Stimulated activated CD8-positive, alpha-beta memory T cell treated with anti-CD3 and anti-CD28 coated beads, Interleukin-15, amount 100 ng/mL, for 24 hours (primary cell): ENCODE measurements at places on chromosomes 7 and 10.

GRCh38 chr10:87913156-87913921, 49.9 kb downstream of the PTEN start:
- DNase-seq, result no peak

DNA sequence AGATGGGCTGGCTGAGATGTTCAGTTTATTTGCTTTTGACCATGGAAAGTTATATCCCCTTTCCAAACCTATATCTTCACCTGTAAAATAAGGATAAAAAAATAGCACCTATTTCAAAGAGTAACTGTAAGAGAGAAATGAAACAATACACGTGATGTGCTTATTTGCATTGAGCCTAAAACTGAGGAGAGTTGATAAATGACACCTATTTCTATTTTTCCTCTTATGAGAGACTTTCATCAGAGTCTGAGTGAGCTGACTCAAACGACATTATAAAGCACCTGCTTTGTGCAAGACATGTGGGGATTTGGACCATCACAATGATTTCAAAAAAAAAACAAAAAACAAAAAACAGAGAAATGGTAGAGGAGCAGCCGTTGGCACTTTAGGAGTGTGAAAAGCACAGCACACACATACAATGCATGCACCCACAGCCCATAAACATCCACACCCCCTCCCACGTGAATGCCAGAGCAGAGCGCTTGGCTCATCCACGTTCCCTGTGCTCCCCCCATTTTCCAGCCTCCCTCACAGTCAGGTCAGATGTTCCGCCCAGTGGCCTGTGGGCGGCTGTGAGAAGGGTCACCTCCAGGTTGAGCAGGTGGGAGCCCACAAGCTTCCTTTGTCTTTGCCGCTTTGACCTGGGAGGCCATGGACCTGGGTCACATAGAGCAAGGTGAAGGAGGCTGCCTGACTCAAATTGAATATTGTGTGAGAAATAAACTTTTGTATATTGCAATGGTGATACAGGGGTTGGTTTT, 253.2 kb upstream of the ZNF32 start:
- DNase-seq, result no peak

DNA sequence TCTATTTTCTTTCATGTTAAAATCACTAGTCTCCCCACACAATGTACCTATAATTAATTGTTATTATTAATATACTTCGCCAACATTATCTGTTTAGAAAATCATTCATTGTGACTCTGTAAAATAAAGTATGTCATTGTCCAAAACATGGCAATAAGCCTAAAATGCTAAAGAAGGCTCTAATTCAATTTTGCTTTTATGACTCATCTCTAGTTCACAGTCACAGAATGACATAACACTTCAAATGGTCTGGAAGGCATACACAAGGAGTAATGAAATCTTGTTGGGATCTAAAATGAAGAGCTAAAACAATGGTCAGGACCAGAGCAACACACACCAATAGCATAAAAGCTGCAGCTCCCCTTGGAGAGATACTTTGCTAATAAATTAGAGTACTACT, 505.8 kb downstream of the GPAM start:
- DNase-seq, result no peak

GRCh38 chr10:29517352-29517923, 117.3 kb downstream of the SVIL start:
- DNase-seq, result no peak

GRCh38 chr7:140581411-140581810, 59.2 kb downstream of the DENND2A start:
- DNase-seq, result no peak

GRCh38 chr10:37632641-37633040, 224.8 kb downstream of the ZNF248 start:
- DNase-seq, result no peak

- DNase-seq, result no peak
Observed at GRCh38 chr10:128422190-128422589, 296.0 kb upstream of the MKI67 start.

- no peak for DNase-seq
Observed at GRCh38 chr10:90930070-90930837, 9.4 kb upstream of the ANKRD1 start.

- no peak for DNase-seq
Observed at GRCh38 chr10:51204701-51205100, 130.4 kb downstream of the PRKG1 start.

- DNase-seq, result no peak
Observed at GRCh38 chr10:75663947-75664664, 232.7 kb downstream of the LRMDA start.

DNA sequence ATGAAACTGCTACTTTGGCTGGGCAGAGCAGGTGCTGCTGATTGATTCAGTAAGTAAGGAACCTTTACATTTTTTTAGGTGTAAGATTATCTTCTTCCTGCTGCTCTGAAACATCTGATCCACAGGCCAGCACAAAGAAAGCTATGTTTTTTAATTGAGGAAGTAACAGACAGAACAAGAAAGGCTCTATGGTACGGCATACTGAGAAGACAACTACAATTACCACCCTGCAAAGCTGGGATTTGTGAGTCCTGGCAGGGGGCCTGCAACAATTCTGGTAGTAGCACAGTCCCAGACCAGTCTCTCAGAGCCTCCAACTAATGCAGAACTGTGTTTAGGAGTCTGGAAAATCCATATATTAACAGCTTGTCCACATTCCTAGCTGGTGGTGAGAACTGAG, 103.0 kb upstream of the LRRTM3 start:
- no peak for DNase-seq

DNA sequence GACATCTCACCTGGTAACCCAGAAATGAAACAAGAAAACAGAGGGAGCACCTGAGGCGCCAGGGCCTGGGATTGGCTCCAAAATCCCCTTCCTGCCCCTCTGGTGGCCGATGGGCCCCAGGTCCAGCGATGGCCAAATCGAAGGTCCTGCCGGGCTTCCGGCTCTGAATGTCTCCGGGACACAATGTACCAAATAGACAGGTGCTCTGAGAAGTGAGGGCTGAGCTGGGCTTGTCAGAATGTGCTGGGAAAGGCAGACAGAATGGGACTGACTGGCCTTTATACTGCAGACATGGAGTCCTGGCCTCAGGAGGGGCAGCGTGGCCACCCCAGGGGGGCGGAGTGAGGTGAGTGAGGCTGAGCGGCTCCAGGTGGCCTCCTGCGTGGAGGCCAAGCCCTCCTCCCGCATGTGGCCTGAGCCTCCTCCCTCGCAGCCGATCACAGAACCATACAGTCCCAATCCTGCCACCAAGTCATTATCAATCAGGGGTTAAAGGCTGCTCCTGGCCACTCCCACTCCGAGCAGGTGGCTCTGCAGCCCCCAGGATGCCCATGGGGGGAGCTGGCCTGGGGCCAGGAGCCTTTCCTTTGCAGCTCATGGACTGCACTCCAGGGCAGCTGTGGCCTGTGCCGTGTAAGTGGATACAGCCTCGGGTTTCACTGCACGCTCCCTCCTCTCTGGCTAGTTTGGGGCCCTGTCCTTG, 185.5 kb downstream of the ADARB2 start:
- DNase-seq, result no peak

GRCh38 chr7:139798892-139799291, 21.1 kb upstream of the HIPK2 start:
- DNase-seq, result no peak

- no peak for DNase-seq
Observed at GRCh38 chr7:149007611-149008010, 20.7 kb downstream of the PDIA4 start.

GRCh38 chr10:15483215-15484075, 112.4 kb upstream of the FAM171A1 start:
- no peak for DNase-seq

GRCh38 chr10:14879124-14879927, 660 bp downstream of the SUV39H2 start:
- peak; percentile 13 for DNase-seq

DNA sequence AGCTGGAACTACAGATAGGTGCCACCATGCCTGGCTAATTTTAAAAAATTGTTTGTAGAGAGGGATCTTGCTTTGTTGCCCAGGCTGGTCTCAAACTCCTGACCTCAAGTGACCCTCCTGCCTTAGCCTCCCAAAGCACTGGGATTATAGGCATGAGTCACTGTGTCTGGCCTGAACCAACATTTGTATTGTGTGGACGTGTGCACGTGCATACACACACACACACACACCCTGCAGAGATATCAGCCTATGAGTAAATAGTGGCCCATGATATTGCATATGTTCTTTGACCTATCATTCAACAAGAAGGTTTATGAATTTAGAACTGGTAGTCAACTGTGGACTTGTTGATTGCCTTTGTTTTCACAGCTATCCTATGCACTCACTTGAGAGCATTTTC, 161.6 kb downstream of the BAMBI start:
- no peak for DNase-seq

DNA sequence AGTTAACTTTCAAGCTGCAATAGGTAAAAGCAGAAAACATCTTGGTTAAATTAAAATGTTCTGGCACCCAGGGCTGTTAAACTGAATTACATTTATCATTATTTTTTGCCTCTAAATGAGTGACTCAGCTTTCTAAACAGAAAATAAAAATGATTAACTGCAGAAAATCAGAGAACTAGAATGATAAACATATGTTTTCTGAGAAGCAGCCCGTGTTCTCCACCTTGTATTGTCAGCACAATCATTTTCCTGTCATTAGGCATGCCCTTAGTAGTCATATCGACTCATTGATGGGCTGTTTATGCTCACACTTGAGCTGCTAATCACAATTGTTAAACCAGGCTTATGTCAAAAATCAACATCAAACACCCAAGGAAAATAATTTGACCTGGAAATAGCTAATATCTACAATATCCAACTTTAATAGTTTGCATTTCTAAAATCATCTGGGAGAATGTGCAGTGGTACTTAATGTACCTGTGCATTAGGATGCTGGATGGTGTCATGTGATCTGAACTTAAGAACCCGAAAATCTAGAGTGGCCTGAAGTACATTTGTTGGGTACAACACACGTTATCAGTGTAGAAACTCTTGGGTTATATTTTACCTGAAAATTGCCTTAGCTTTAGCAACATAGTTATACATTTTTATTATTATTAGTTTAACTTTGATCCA, 2.3 kb downstream of the MDFIC start:
- DNase-seq, result no peak

GRCh38 chr7:93307131-93307660, 75.0 kb downstream of the VPS50 start:
- DNase-seq, result no peak

- DNase-seq, result no peak
Observed at GRCh38 chr10:130756651-130757050, 554.9 kb downstream of the TCERG1L start.

- no peak for DNase-seq
Observed at GRCh38 chr7:1709281-1709680, 39.2 kb downstream of the ELFN1 start.

DNA sequence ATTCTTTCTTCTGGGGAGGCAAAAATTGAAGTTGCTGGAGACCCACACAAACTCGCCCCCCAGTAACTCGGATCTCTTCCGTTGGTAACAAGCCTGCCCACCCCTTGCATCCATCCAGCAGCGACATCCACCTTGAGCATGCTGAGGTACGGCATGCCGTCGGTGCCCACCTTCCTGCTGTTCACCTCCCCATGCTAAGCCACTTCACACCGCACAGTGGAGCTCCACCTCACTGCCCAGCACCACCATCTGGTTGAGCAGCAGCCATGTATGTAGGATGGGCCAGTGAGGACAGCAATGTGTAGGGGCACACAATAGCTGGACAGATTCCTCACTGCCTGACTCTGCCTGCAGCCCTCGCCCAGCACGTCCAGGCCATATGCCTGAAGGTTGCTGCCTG, 138.1 kb upstream of the ZNF92 start:
- DNase-seq, result no peak

DNA sequence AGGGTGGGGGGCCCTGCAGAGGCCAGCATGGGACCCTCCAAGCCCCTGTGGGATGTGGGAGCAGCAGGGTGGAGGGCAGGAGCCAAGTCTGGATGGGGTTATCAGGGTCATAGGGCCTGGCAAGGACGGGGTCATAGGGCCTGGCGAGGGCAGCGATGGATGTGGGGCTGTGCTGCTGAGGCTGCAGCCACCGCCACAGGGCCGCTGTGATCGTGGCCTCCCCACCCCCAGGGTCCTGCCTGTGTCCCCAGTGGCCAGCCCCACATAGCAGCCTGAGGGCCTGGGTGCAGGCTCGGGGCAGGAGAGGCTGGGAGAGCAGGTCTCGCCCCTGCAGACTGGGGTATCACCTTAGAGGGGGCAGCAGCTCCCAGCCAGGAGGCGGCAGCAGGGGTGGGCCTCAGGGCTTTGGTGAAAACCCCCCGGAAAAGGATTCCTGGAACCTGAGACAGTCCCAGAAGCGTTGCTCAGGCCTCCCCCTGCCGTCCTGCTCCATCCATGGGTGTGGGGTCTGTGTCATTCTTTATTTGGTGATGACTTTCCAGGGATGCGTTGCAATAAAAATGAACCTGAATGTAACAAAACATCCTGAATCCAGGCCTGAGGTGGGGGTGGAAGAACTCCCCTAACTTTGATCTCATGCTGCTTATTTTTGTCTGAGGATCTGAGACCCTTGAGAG, 107.3 kb upstream of the SHH start:
- DNase-seq, result no peak

GRCh38 chr10:80453842-80454512, at the start of gene TSPAN14:
TSS of gene TSPAN14 (plus strand) at chr10:80454310. CDS start at chr10:80489234, 34,924 bp downstream.
- peak; percentile 46 for DNase-seq

GRCh38 chr10:127874671-127875448, 17.9 kb downstream of the CLRN3 start:
- DNase-seq, result no peak
